Esophagus mucosa (tissue), 1 donor: ENCODE measurements at places on chromosomes 2 and 18. TPM values are rescaled to one million over a fixed set of nuclear protein-coding genes. Genes with fewer than 3 reads are reported as not detected.

The SLC38A11 gene
- total RNA-seq: 0.48 TPM

The CDKL4 gene
- 0.28 TPM for total RNA-seq

The TMEM200C gene
- total RNA-seq: 0.12 TPM

The SPEG gene
- 3.8 TPM for total RNA-seq

The NCKAP5 gene
- 8.9 TPM for total RNA-seq

The LIMS4 gene
- total RNA-seq: 0.20 TPM

The RESP18 gene
- not detected for total RNA-seq

The MC4R gene
- total RNA-seq: not detected

The RALB gene
- 81.2 TPM for total RNA-seq

The ACADL gene
- 0.32 TPM for total RNA-seq

The WDPCP gene
- 5.3 TPM for total RNA-seq

GRCh38 chr2:17719562-17720371 lies 33.8 kb downstream of the SMC6 start:
- ATAC-seq: no peak

GRCh38 chr2:149622343-149622742 lies 34.8 kb upstream of the MMADHC start:
- no peak for ATAC-seq

- ATAC-seq: no peak
Measured at GRCh38 chr2:183614799-183615435, 490.7 kb downstream of the NUP35 start.

DNA sequence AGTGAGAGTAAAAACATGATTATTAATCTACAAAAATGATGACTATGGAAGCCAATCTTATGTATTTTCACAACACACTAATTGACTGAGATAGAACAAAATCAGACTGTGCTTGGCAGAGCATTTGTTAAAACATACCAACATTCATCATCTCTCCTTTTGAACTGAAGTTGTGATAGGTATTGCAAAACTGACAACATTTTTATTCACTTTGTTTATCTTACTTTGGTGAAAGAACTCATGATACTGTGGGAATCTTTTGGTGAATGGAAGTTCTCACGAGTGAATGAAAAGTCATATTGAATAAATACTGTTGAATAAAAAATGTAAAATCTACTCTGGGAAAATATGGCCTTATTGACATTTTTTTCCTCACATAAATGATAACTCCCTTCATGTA lies 1430.2 kb upstream of the PIK3C3 start:
- no peak for ATAC-seq

- no peak for ATAC-seq
Measured at GRCh38 chr2:226130192-226130591, 669.4 kb downstream of the IRS1 start.

DNA sequence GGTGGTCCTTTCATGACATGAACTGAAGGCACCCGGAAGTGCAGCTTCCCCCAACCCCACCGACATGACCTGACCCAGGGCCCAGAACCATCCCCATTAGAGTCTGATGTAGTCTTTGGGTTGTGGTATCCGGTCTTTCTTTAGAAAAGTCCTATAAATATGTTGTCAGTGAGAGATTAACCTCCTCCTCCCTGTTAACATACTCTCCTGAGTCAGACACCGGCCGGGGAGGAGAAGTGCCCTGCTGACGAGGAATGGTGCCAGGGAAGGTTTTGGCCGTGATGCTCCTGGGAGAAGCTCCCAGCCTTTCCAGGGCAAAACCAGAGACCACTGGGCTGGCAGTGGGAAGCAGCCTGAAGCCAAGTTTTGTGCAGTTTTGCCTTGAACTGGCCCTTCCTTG lies 109.0 kb downstream of the LAMA3 start:
- ATAC-seq: no peak

GRCh38 chr2:98308532-98308931 lies 37.7 kb upstream of the CNGA3 start:
- ATAC-seq: no peak

DNA sequence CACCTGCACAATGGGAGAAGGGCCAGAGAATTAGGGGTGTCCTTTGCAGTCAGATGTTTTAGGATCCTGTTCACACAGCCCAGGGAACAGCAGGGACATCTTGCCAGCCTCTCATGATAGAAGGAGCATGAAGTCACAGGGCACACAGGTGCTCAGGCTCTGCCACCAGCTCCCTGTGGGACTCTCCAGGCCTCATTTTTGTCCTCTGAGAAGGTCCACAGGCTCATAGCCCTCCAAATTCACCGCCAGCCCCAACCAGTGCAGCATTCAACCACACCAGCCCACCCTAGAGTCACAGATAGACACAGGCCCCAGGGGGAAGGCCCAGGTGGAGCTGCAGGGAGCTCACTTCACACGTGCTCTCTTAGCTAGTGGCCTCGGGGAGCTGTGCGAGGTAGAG lies 391.7 kb downstream of the TNS1 start:
- no peak for ATAC-seq

- no peak for ATAC-seq
Measured at GRCh38 chr2:19687017-19687659, 214.6 kb downstream of the TTC32 start.

GRCh38 chr2:120305296-120305695 lies 40.6 kb upstream of the INHBB start:
- ATAC-seq: no peak

GRCh38 chr2:219638948-219639755 lies 11.7 kb downstream of the SLC4A3 start:
- no peak for ATAC-seq

- no peak for ATAC-seq
Measured at GRCh38 chr18:55031164-55031563, 71.9 kb upstream of the CCDC68 start.

DNA sequence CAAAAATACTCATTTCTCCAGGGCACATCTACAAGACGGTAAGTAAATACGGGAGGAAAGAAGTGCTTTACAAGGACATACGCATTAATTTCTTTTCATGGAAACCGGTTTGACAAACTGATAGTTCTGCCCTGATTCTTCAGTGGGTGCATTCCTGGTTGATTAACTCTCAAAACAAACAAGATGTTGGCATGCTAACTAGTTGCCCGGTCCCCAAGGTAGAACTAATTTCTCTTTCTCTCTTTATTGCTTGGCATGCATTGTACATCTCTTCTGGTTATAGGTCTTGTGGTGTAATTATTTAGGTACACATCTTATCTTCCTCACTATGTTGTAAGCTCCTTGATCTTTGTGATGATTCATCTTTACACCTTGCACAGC lies 46.9 kb upstream of the SPATS2L start:
- peak; percentile 65 for ATAC-seq

DNA sequence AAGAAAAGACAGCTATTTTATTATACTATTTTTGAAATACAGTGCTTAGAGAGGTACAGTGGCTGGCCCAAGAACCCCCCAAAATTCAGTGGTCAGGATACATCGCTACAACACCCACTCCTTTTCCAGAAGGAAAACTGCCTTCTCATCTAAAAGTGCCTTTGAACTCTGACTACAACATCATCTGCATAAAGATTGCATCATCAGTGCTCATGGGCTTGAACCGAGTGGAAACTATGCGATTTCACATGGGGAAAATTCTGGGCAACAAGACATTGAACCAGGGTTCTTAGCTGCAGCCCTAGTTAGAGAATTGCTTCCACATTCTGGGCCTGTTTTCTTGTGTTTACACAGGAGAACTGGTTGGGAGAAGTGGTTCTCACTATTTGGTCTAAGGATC lies 294.6 kb upstream of the SLC14A2 start:
- no peak for ATAC-seq

DNA sequence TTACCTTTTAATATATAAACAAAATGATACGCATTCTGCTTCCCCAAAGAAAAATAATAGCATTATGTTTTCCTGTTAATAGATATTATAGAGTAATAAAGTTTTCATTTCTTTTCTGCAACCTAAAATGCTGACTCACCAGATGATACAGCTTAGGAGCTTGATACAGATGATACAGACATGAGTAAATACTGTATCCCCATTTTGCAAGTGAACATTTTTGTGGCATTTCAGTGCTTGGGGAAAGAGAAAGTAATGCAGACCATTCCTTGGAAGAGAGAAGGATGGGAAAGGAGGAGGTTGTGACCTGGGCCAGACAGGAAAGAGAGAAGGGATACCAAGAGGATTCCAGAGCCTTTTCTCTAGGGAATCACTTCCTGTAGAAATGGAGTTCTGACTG lies 97.5 kb upstream of the FSHR start:
- no peak for ATAC-seq

DNA sequence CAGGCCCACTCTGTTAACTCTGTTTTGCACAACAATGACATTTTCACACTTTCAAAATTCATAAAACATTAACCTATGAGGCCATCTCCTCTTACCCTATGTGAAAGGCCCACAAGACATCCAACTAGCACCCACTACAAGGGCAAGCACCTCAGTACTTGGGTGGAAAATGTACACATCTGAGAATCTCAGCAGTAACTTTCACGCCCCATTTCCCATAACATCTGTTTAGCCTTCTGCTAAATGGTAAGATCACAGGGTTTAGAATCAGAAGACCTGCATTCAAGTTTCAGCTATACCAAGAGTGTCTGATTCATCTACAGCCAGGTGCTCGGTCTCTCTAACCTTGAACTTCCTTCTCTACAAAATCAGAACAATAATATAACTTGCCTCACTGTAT lies 89.2 kb downstream of the SP100 start:
- no peak for ATAC-seq

- no peak for ATAC-seq
Measured at GRCh38 chr18:37508207-37508606, 57.4 kb downstream of the CELF4 start.

DNA sequence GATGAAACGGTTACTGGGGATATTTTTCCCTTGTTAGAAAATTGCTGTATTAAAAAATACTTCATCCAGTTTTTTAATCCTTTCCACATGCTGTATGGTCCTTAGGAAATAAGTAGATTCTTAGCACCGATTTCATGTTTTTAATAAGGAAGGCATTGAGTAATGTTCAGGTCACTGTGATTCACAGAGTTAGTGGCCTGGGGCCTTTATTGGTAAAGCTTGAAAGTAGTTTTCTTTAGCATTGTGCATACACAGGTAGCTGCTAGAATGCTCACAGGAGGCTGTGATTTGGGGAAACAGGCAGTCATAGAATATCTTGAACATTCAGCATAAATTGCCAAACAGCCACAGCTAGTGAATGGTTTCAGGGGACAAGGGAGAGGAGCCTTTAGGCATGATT lies 79.8 kb downstream of the XRCC5 start:
- ATAC-seq: peak; percentile 56

GRCh38 chr2:6921321-6921922 lies 4.2 kb downstream of the RNF144A start:
- no peak for ATAC-seq

- no peak for ATAC-seq
Measured at GRCh38 chr2:3159782-3160545, 217.7 kb downstream of the EIPR1 start.

- no peak for ATAC-seq
Measured at GRCh38 chr2:121343191-121343590, 58.2 kb upstream of the TFCP2L1 start.

DNA sequence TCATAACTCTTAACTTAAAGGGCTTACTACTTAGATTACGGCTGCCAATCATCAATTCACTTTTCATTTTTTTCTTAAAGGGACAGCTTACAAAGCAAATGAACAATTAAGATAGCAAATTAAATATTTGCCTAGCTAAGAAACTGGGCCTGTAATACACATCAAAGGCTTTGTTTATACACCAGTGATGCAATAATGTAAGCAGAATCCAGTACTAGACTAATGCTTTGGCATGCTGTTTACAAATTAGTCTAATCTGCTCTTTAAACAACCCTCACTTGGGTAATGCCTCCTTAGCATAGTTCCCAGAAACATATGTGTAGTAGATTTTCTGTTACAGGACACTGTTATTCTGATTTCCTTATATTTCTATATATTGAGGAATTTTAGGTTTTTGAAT lies 105.8 kb downstream of the ARHGAP28 start:
- ATAC-seq: no peak

DNA sequence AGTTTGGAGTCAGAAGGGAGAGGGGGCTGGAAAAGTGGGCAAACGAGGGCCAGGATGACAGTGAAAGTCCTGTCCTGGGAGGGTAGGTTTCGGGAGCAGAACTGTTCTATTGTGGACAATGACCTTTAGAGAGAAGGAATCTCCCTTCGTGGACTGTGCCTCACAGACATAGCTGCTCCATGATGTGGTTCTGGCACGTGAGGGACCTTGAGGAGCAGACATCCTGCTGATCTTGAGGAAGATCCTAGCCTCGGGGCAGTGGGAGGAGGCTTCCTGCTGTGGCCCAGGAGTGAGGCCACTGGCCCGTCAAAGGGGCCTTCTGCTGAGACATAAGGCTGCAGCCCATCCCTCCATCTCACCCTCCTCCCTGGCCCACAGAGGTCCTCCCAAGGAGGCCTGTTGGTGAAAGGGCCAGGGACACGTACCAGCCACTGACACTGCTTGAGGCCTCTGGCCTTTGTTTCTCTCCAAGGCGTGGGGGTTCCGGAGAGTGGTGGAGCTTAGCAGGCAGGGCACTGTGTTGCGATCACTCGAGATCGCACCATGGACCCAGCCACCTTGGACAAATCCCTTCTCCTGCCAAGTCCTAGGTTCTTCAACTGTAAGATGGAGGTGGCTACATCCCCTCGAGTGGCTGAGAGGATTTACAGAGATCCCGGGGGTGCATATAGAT lies 167.2 kb downstream of the CELF4 start:
- no peak for ATAC-seq

GRCh38 chr2:234754126-234754525 lies 197.7 kb upstream of the SH3BP4 start:
- ATAC-seq: no peak

- ATAC-seq: no peak
Measured at GRCh38 chr18:36035253-36035652, 32.1 kb downstream of the RPRD1A start.

GRCh38 chr2:85504778-85505261 lies 34.1 kb upstream of the MAT2A start:
- peak; percentile 91 for ATAC-seq

- peak; percentile 20 for ATAC-seq
Measured at GRCh38 chr2:203706403-203706802, at the start of gene CD28. Gene CD28 (plus strand): TSS chr2:203706639. CDS start chr2:203706697, 58 bp downstream.

DNA sequence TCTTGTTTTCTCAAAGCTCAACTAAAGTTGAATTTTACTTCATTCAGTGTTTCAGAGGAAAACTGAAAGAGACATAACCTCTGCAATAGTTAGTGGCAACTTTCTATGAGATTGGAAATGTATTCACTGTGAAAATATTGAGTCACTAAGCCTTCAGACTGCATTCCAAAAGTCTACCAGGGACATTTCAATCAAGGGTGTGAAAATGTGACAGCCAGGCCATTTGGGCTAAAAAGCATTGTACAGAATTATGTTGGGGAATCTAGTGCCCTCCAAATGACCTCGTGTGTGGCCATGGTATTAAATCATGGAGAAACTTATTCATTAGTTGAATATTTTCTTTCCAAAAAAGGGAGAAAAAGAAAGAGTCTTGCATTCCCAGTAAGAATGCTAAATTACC lies 251.9 kb downstream of the GRB14 start:
- no peak for ATAC-seq

GRCh38 chr2:86825693-86826381 lies 35.1 kb upstream of the CD8A start:
- ATAC-seq: no peak

GRCh38 chr2:159860581-159861310 lies 62.7 kb upstream of the CD302 start:
- no peak for ATAC-seq
